ENCODE measurements at places on chromosomes 16 and 17.

- no peak for DNase-seq
These were observed 824.8 kb upstream of the SOX9 start for GRCh38 chr17:71296005-71296404.

GRCh38 chr17:64146418-64147109 is 16.6 kb upstream of the ERN1 start:
- DNase-seq: no peak

DNA sequence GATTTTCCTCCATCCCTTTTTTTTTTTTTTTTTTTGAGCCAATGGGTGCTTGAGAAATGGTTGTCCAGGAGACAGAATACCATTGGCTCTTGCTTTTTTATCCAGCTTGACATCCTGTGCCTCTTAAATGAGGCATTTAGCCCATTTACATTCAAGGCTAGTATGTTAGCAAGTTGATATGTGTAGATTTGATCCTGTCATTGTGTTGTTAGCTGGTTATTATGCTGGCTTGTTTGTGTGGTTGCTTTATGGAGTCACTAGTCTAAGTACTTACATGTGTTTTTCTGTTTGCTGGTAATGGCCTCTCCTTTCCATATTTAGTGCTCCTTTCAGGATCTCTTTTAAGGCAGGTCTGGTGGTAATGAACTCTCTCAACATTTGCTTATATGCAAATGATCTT is 14.1 kb upstream of the SLFN11 start:
- no peak for DNase-seq

GRCh38 chr16:4690946-4691665 is 2.3 kb upstream of the NUDT16L1 start:
- DNase-seq: no peak

- no peak for DNase-seq
These were observed 62.6 kb upstream of the SDK2 start for GRCh38 chr17:73706858-73707257.

GRCh38 chr17:17548044-17548443 is 43.5 kb downstream of the PEMT start:
- DNase-seq: no peak

DNA sequence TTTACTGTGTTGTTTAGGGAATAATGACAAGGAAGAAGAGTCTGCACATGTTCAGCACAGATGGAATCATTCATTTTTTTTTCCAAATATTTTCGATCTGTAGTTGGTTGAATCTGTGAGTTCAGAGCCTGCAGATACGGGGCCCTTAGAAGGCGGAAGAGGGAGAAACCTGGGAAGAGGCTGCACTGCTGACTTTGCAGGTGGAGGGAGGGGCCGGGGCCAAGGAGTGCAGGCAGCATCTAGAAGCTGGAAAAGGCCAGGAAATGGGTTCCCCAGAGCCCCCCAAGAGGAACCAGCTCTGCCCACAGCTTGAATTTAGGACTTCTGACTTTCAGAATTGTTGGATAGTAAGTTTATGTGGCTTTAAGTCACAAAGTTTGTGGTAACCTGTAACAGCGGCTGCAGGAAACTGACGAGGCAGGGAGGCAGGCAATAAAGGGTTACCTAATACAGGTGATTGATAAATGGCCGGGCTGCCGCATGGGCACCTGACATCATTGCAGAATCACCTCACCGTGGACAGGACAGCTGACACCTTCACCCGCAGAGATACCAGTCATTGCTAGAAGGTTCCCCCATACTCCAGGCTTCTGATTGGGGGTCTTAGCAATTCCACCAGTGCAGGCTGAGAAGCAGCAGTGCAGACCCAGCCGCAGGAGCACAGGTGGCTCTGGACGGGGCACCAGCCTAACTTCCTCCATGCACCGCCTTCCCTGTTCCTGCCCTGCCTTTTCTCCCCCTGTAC is 181.3 kb downstream of the IRF8 start:
- no peak for DNase-seq

DNA sequence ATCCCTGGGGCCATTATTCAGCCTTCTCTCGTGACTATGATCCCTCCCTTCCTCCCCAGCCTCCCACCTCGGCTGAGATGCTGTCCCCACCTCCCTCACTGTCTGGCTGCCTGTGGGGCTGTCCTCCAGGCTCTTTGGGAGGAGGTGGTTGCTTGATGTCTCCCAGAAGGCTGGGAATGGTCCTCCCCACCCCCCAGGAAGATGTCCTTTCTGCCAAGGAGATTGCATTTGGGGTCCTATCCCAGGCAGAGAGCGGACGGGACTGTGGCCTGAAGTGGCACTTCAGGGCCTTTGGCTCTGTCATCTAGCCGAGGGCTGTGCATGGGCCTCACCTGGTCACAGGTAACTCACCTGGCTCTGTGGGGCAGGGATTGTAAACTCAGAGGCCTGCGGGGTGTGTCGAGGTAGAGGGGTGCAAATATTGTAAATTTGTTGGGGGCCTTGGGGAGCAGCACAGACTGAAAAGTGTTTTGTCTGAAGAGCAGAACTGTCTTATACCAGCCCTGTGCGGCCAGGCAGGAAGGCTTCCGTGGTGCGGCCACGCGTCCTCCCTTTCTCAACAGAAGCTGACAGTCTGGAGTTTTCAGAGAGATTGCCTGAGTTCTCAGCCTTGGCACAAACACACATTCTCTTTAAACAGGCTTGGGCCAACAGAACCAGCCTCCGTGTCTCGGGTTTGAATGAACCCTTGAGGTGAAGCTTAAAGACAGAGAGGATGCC is 177.9 kb downstream of the SEC14L1 start:
- DNase-seq: no peak

DNA sequence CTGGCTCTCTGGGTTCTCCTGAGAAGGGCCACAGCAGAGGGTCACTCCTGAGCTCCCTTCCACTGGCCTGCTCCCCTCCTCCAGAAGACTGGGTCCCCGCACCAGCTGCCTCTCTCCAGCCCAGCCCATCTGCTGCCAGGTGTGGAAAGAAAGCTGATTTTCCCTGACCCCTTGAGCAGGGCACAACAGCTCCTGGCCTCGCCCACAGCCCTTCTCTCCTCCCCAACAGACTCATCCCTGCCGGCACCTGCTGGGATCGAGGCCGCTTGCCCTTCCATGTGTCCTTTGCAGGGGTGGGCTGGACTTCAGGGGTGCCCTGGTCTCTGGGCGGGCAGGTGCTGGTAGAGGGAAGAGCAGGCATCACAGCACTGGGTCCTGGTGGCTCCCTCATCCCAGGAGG is 4.8 kb upstream of the SMIM5 start:
- no peak for DNase-seq

GRCh38 chr16:1054660-1055556 is 17.6 kb upstream of the SSTR5 start:
- DNase-seq: no peak

DNA sequence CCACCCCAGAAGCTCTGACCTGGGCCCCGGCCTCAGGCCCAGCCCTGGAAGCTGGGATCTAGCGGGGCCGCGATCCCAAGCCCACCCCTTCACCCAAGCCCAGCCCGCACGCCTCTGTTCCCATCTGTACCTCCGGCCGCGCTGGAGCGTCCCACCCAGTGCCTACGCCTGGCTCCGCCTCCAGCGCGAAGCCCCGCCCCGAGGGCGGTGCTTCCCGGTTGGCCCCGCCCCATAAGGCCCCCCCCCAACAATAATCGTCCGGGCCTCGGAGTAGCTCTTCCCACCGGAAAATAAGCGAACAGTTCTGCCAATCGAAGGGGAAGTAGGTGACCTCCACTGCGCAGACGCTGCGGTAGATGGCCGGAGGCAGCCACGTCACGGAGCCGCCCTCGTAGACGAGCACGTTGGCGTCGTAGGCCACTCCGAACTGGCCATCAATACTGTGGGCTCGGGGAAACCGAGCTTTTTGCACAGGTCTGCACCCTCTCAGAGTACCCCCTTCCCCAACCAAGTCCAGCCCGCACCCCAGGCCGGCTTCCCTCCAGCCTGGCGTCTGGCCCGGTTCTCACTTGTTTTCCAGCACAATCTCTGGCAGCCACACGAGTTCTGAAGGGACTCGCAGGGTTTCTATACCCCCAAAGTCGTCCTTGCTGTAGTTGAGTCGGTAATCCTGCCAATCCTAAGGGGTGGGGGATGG is 1.1 kb downstream of the CHRNE start:
- DNase-seq: no peak

GRCh38 chr16:56519459-56520250 is at the start of gene BBS2:
Gene BBS2, minus strand, starts transcription at chr16:56520024. Its CDS starts 162 bp downstream, at chr16:56519862.
- DNase-seq: peak; percentile 32

GRCh38 chr17:82862737-82863382 is 23.0 kb upstream of the ZNF750 start:
- no peak for DNase-seq

GRCh38 chr16:10581507-10581906 is 1.1 kb upstream of the EMP2 start:
- no peak for DNase-seq

GRCh38 chr16:25009822-25010221 is 5.3 kb downstream of the ARHGAP17 start:
- no peak for DNase-seq

GRCh38 chr17:74037320-74037719 is 166.2 kb upstream of the RPL38 start:
- no peak for DNase-seq

DNA sequence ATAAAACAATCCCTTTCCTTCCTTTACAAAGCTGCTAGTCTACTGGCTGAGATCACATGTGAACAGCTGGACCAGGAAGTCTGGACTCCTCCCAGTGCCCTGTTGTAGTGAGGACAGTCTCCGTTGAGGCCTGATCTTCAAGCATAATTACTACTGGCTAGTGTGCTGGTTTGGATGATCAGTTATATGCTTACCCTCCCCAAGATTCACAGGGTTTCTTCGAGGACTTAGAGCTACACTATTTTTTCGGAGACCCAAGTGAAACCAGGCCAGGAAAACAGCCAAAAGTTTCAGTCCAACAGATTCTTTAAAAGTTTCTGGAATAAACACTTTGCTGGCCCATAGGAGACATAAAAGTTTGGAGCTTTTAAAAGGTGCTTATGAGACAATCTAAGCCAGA is 194.9 kb upstream of the CDH11 start:
- no peak for DNase-seq

DNA sequence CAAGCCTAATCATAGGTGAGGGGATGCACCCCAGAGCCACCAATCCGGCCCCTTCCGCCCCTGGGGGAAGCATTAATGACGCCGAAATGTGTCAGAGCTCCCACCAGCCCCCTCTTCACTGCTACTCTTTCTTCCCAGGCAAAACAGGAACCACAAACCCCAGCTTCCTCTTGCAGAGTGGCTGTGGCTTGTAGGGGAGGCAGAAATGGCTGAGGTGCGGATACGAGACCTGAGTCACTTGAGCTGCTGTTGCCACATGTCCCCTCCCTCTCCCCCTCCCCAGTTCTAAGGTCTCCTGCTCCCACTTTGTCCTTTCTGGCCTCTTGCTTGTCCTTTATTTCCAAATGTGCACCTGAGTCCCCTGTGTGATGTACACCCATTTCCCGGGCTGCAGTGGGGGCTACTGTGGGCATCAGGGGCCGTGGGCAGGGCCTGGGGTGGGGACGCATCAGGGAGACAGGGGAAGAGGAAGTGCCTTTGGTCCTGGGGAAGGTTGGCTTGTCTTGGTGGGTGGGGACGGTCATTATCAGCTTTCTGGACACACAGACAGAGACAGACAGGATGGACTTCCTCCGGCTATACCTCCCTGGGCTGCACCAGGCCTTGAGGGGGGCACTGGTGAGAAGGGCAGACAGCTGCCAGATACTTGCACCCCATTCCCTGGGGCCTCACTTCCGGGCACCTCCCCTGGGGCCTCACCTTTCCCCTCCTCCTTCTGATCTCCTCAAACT is at the start of gene APOBR:
Gene APOBR, plus strand, starts transcription at position 523 of the 731 bp plus-strand sequence. Its CDS starts 39 bp downstream, at position 562.
- DNase-seq: no peak

DNA sequence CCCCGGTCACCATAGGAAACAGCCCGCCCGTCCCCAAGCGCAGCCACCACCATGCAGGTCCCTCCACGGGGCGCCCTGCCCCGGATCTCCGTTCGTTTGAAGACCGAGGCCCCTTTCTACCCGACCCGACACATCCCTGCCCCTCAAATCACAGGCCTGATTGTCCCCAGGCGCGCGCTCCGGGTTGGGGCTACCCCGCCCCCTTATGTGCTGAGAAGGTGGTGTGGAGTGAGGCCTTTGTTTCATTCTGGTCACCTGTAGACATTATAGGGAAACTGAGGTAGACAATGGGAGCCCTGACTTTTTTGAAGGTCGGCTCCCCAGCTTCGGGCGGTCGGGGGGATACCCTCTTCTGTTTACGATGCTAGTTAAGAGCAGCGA is 763 bp upstream of the ACTG1 start:
- DNase-seq: no peak

DNA sequence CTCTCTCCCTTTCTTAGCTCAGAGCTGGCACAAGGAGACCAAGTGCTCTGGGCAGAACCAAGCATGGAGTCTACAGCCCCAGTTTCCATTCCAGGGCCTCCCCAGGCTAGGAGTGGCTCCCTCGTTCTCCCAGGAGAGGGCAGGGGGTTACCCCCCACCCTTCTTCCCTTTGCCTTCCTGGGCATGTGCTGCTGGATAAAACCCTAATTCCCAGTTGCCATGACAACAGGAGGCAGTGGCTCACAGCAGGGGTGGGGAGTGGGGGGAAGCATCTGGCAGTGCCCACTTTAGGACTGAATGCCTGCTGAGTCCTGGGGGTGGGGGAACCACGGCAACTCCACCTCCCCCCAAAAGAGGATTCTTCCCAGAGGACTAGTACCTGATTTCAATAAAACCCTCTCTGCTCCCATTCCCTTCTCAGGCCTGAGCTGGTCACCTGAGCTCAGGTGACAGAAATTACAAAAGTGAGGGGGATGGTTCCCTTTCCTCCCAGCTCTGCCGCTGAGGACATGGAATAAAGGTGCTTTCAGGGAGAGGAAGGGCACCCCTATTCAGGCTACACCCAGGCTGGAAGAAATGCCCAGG is 1.8 kb downstream of the MPP2 start:
- DNase-seq: no peak

DNA sequence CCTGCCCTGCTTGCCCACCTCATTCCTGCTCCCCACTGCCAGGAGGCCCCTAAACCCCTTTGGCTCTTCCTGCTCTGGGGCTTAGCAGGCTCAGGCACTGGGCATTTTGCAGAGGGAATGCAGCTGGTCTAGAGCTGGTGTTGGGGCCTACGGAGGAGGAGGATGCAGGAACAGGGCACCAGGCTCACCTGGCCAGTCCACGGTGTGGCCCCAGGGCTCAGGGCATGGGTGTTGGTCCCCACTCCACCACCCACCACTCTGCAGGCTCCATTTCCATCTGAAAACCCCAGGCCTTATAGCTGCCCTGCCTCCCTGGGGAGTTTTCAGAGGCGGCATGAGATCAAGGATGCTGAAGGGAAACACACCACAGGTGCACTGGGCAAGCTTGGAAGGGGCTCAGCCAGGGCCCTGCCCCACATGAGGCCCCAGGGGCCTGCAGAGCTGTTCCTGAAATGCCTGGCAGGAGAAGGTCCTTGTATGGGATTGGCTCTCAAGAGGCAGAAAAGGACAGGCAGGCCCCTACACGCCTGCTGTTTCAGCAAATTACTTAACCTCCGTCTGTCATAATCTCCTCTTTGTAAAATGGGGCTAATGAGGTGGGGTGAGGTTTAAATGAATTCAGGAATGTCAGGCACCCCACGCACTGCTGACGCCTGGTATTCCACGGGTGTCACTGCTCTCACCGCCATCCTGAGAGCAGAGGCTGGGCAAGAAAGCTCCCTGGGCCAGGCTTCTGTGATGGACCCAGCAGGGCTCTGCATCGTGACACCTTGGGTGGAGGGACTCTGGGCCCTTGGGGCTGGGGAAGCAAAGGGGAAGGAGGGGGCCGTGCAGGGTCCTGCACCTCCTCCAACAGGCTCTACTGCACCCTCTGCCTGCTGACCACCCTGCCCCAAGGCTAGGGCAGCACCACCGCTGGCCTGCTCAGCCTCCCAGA is 9.3 kb downstream of the SLC47A2 start:
- no peak for DNase-seq

GRCh38 chr17:58533616-58534188 is 19.3 kb upstream of the MTMR4 start:
- DNase-seq: no peak

- DNase-seq: no peak
These were observed 19.8 kb downstream of the FMNL1 start for GRCh38 chr17:45241328-45242028.

All from AG09309 (cell line).